Liver (tissue), 10 donors: ENCODE measurements at places on chromosomes 11 and 22.

DNA sequence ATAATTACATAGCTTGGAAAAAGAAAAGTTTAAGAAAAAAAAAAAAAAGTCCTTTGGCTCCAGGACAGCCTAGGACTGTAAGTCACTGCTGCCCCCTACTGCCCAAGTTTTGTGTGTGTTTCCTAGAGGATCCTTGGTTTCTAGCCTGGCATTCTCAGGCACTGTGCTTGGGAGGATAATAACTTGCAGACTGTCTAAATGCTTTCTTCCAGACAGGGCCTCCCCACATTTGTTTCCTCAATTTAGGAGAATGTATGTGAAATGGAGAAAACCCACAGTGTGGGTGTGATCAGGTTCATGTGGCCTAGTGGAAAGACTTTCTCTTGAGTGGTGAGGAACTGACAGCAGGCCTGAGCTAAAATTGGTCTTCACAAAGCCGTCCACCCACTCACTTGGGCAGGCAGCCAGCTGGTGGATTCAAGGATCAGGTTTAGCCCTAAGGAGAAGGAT lies 191.0 kb downstream of the NAV2 start:
- H3K4me3 ChIP-seq: no peak overlapping the region
- peak; percentile 73 for DNase-seq

DNA sequence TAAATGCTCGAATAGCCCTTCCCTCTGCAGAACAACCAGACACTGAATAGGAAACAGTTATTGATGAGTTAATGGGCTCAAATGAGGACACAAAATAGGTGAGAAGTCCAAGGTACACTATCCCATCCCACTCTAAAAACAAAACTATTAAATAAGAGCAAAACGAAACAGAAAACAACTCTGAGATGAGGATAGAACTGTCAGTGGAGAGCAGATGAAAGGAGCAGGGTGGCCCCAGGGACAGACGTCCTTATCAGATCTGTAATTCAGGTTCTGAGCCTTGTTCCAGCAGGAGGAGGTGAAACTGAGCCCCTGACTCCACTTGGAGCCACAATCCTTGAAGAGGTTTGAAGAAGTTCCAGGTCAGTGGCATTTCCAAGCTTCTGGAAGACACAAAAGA lies 8.5 kb upstream of the SNX19 start:
- no peak overlapping the region for H3K4me3 ChIP-seq
- no peak for DNase-seq
- H3K27me3 ChIP-seq: no peaks in the 10 kb centered on the region
- peaks cover 4% of the 10 kb centered on the region for H3K4me1 ChIP-seq
- no peak overlapping the region for H3K27ac ChIP-seq

DNA sequence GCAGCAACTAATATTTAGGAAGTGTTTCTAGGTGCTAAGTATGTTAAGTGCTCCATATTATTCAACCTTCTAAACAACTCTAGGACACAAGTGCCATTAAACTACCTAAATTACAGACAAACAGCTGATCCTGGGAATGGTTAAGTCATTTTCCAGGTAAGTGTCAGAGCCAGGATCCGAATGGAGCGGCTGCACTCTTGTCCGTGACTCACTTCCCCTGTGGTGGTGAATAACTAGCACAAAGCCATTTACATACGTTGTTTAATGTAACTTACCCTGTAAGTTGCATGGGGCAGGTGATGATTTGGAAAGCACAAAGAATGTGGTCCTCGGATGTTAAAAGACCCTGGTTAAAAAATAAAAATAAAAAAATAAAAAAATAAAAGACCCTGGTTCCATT lies 8.8 kb upstream of the PRG2 start:
- no peak overlapping the region for H3K4me3 ChIP-seq
- no peak for DNase-seq
- H3K27ac ChIP-seq: no peak overlapping the region
- peaks cover 10% of the 10 kb centered on the region for H3K4me1 ChIP-seq
- no peaks in the 10 kb centered on the region for H3K27me3 ChIP-seq

DNA sequence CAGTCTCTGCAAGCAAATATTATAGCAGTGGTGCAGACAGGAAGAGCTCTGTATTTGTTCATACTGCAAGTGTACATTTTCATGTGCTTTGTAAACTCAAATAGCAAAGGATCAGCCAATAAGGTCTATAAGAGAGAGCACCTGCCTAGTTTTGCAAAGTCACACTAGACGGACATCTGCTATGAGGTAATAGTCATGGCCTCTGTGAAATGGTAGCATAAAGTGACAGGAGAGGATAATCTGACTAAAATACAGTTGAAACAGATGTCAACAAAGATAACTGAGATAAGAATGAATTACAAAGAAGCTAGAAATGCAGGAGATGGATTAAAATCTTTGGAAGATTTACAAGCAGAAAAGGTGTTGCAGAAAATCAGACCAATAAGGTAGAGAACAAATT lies 70.6 kb upstream of the SPON1 start:
- no peak overlapping the region for H3K4me3 ChIP-seq
- DNase-seq: no peak
- H3K27me3 ChIP-seq: no peaks in the 10 kb centered on the region
- H3K36me3 ChIP-seq: no peaks in the 10 kb centered on the region
- no peaks in the 10 kb centered on the region for H3K4me1 ChIP-seq
- H3K27ac ChIP-seq: no peak overlapping the region

GRCh38 chr11:36088266-36088972 lies 144.6 kb downstream of the LDLRAD3 start:
- no peak overlapping the region for H3K4me3 ChIP-seq
- H3K27ac ChIP-seq: no peak overlapping the region
- H3K4me1 ChIP-seq: no peaks in the 10 kb centered on the region
- no peaks in the 10 kb centered on the region for H3K36me3 ChIP-seq

- peak overlapping the region; percentile 90 for H3K27ac ChIP-seq
- peaks cover 1% of the 10 kb centered on the region for H3K4me1 ChIP-seq
- H3K27me3 ChIP-seq: no peaks in the 10 kb centered on the region
- DNase-seq: peak; percentile 51
Observed at GRCh38 chr11:110093407-110094297, 460 bp downstream of the ZC3H12C start.

DNA sequence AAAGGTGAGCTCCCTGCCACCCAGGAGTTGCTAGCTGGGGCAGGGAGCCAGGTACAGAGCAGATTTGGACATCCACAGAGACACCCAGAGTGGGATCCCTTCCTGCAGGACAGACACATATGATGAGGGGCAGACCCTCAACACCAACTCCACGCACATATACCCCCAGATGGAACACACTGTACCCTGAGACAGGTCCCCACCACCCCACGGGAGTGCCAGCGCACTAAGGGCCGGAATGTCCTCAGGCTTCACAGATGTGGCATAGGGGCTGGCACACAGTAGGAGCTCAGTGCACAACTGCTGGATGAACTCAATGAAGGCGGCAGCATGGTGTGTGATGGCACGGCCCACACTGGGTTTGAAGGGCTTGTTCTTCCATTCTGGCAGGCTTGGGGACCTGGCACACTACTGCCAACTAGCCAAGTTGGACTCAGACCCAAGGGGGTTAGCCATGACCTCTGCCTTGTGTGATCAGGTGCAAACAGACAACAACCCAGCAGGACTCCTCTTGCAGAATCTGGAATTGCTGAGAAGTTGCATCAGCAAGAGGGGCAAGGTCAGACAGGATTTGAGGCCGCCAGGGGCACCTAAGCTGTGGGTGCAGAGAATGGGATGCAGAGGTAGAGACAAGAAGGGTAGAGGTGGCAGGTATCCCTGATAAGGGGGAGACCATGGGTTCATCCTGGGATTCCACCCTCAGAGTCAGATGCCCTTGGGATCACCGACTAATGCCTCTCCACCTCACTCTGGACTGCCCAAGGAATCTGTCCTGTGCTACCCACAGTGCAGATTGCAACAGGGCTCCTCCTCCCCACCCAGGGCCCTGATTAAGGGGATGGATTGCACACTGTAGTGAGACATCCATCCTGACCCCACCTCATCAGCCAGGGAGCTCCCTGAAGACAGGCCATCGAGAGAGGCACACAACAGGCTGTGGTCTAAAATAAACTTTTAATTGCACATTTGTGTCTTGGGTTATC lies 2.4 kb downstream of the C22orf15 start:
- peak overlapping the region; percentile 49 for H3K27ac ChIP-seq
- no peak for DNase-seq

DNA sequence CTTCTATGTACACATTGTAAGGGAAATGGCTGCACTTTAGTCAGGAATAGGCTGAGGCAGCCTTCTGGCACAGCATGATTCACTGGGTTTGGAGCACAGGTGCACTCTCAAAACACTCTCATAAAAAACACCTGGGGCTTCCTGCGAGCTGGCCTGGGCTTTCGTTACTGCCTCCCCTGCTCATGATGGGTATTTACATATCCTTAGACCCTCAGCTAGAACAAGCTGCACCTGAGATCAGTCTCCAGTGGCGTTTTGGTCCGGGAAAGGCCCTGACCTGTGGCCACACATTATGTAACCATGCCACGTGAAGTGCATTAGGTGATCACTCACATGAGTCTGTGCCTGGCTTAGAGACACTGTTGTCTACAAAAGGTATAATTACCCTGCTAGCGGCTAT lies 321.7 kb downstream of the TMEM135 start:
- H3K27me3 ChIP-seq: no peaks in the 10 kb centered on the region
- no peak overlapping the region for H3K27ac ChIP-seq
- DNase-seq: no peak
- H3K4me1 ChIP-seq: no peaks in the 10 kb centered on the region
- no peaks in the 10 kb centered on the region for H3K36me3 ChIP-seq
- no peak overlapping the region for H3K4me3 ChIP-seq

DNA sequence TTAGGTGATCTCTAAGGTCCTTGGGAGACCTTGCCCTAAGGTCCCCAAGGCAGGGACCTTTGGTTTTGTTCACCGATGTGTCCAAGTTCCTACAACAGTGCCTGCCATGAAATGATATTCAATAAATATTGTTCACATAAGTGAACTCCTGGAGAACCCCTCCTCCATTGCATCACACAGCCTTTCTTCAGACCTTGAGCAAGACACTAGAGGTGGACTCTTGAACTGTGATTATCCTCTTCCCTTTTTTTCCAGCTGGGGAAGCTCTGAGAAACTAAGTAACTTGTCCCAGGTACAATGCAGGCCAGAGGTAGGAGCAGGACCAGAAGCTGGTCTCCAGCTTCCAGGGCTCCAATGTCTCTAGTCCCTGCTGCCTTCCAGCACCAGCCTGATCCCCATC lies 76.6 kb upstream of the LMO1 start:
- H3K27ac ChIP-seq: no peak overlapping the region
- no peaks in the 10 kb centered on the region for H3K27me3 ChIP-seq
- H3K4me1 ChIP-seq: no peaks in the 10 kb centered on the region
- no peaks in the 10 kb centered on the region for H3K36me3 ChIP-seq
- H3K4me3 ChIP-seq: no peak overlapping the region
- no peak for DNase-seq

- no peak overlapping the region for H3K27ac ChIP-seq
- H3K4me3 ChIP-seq: no peak overlapping the region
- no peaks in the 10 kb centered on the region for H3K4me1 ChIP-seq
- H3K36me3 ChIP-seq: no peaks in the 10 kb centered on the region
- DNase-seq: no peak
Observed at GRCh38 chr22:25053153-25053805, 100.8 kb downstream of the KIAA1671 start.

DNA sequence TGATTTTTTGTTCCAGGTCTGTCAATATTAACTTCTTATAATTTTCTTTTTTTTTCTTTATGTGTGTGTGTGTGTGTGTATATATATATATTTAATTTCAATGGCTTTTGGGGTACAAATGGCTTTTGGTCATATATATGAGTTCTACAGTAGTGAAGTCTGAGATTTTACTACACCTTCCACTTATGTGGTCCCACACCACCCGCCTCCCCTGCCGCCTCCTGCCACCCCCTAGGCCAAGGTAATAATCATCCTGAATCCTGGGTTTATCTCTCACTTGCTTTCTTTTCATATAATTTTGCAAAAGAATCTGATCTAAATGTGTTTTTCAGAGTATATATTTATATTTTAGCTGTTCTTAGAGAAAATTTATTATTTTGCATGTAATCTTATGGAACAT lies 11.1 kb downstream of the NEAT1 start:
- H3K4me3 ChIP-seq: no peak overlapping the region
- H3K36me3 ChIP-seq: peaks cover 26% of the 10 kb centered on the region
- peak overlapping the region; percentile 52 for H3K27ac ChIP-seq
- H3K27me3 ChIP-seq: no peaks in the 10 kb centered on the region
- no peaks in the 10 kb centered on the region for H3K4me1 ChIP-seq
